RKO (cell line): ENCODE measurements at places on chromosomes 13 and 19.

- no peak for DNase-seq
Measured at GRCh38 chr13:96178759-96179158, 88.9 kb downstream of the HS6ST3 start.

GRCh38 chr19:34341935-34342680 is 22.9 kb upstream of the GPI start:
- no peak for DNase-seq

- DNase-seq: no peak
Measured at GRCh38 chr13:111204438-111205177, 89.5 kb downstream of the ARHGEF7 start.

DNA sequence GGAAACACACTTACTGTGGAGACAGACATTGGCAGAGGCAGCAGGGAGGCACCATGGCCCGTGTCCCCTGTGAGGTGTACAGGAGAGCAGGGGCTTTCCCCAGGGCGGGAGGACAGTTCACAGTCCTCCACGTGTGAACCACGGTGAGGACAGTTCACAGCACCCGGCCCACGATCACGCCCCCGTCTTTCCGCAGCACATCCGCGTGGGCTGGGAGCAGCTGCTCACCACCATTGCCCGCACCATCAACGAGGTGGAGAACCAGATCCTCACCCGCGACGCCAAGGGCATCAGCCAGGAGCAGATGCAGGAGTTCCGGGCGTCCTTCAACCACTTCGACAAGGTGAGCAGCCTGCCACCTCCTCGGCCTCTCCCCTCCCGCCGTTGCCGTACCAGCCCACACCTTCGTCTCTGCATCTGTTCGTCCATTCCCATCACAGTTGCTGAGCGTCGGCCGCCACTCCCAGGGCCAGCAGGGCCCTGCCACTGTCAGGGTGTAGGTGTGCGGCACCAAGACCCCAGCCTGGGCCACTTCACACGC is 17.4 kb downstream of the CAPN12 start:
- DNase-seq: no peak

DNA sequence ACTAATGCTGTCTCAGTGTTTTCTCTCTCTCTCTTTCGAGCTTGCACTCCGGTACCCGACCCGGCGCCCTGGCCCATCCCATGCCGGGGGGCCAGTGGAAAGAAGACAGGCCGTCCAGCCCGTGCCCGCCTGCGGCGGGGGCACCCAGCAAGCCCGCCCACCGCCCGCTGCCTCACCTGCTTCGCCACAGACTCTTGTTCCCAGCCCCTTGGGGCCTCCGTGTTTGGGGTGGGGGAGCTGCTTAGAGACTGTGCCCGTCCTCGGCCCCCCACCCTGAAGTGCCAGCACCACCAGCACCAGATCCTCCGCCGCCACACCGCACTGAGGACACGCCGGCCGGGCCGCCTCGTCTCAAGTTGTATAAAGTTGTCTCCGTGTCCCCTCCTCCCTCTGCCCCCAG is 2.4 kb downstream of the LENG9 start:
- DNase-seq: no peak

DNA sequence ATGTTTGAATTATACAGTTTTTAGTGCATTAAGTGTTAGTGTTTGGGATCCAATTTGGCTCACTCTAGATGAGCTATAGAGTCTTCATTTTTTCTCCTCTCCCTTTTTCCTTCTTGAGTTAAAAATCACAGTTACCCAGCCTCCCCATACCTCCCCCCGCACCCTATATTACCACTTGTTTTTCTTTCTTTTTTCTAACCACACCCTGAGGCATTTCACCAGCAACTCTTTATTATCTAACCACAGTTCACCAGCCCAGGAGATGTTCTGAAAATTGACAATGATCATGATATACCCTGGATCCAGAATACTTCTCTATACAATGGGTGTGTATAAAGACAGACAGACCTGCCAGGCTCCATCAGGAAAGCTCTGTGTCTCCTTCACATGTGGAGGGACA is 86.5 kb upstream of the UBL3 start:
- no peak for DNase-seq

- no peak for DNase-seq
Measured at GRCh38 chr13:24008679-24009078, 111.4 kb upstream of the C1QTNF9B start.

- no peak for DNase-seq
Measured at GRCh38 chr19:45087531-45087930, 5.4 kb upstream of the PPP1R37 start.

DNA sequence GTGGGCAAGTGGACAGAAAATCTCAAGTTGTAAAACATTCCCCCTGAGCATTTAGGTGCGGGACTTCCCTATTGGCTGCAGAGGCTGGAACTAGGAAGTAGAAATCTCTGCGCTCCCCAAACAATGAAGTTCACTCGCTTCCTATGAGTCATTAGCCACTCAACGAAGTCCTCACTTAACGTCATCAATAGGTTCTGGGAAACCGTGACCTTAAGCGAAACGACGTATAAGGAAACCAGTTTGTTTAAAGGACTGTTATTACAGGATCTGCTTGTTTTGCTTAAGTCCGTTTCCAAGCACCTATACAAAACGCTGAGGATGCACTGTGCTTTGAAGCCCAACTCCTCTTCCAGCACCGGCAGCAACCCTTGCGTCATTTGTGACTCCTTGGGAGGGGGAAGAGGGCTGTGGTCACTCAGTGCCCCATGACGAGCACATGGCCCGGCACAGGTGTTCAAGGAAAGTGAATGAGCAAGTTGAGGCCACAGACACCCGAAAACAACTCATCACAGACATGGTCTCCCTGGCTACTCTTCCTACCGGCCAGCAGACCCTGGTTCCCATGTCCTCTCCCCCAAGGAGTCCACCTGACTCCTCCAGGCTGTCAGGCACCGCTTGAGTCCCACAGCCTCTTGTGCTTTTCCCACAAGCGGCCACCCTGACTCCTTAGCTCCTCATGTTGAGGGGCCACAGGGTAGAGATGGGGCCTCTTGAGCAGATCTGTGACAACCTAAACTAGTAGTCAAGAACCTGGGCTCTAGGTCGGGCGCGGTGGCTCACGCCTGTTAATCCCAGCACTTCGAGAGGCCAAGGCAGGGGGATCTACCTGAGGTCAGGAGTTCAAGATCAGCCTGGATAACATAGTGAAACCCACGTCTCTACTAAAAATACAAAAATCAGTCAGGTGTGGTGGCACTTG is 4.8 kb downstream of the RPS16 start:
- peak; percentile 98 for DNase-seq

GRCh38 chr19:14339741-14340140 is 41.5 kb upstream of the ADGRE5 start:
- no peak for DNase-seq

DNA sequence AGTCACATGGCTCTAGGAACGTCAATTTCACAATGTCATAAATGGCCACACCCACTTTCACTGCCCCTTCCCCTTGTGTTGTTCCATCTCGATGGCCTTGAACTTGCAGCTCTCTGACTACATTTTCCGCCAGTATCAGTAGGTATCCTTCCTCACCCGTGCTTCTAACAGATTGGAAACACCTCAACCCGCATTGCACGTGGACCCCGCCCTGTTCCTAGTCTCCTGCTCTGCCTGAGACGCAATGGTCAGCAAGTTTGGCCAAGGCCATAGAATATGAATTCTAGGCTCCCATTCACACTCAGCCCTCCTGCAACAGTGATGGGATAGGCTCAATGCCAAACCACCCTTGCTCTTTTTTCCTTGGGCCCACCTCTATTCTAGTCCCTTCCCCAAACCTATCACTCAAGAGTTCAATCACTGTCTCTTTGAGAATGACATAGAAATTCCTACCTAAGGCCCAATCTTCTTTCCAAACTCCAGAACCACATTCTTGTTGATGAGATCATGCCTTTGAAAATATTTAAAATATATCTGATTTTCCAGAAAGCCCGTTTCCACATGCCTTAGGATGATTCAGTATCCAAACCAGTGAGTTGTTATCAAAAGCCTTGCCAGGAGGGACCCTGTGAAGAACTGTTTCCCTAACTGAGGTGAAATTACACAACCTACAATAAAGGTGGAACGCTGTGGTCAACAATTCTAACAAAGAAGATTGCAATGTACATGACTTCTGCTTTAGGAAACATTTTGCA is 334.6 kb downstream of the MYO16 start:
- no peak for DNase-seq

DNA sequence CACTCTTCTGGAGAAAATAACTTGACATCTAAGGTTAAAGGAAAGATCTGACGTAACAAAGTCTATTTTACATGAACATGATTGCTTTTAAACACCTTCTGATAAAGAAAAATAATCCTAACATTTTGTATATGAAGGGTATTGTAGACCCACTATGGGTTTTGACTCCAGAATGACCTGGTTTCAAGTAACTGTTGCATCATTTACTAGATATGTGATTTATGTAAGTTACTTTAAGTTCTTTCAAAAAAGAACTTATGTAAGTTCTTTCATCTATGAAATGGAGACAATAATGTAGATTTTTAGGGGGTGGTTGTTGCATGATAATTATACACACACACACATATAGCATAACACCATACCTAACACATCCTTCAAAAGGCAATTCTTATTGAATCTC is 147.6 kb upstream of the MIR17HG start:
- no peak for DNase-seq

DNA sequence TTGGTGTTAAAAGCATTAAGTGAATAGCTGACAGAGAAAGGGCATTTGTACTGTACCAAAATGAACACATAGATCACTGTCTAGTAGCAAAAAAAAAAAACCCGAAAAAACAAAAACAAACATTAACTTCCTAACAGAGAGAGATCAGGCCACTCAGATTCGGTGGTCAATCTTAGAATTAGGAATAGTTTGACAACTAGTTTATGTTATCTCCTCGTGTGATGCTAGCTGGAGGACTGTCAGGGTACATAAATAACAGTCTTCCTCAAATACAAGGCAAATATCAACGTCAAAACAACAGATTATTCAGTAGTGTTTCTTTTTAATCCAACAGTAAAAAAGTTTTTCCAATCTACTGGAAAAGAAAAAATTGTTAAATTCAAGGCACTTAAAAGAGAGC is 1.7 kb downstream of the ZMYM5 start:
- no peak for DNase-seq

GRCh38 chr13:30870049-30870884 is 35.8 kb upstream of the MEDAG start:
- peak; percentile 92 for DNase-seq

GRCh38 chr19:33464733-33465115 is 56.9 kb downstream of the PEPD start:
- DNase-seq: no peak

- DNase-seq: no peak
Measured at GRCh38 chr19:932648-933552, 7.1 kb downstream of the ARID3A start.

DNA sequence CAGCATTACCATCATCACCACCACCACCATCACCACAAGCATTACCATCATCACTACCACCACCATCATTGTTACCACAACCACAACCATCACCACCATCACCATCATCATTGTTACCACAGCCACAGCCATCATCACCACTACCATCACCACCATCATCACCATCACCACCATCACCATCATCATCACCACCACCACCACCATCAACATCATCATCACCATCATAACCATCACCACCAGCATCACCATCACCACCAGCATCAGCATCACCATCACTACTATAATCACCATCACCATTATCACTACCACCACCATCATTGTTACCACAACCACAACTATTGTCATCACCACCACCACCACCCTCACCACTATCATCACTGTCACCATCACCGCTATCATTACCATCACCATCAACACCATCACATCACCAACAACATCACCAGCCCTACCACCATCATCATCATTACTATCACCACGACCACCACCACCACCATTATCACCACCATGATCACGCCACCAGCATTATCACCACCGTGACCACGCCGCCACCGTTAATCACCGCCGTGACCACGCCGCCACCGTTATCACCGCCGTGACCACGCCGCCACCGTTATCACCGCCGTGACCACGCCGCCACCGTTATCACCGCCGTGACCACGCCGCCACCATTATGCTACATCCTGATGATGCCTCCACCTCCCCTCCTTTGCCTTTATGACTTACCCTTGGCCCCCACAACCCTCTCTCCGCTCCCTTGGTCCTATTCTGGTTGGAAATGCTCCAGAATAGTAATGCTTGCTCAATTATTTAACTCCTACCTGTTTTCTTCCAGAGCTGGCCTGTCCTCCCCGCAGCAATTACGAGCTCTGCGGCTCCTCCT is 10.0 kb upstream of the FXYD3 start:
- DNase-seq: no peak

GRCh38 chr19:3292958-3293529 is 68.6 kb downstream of the CELF5 start:
- DNase-seq: no peak

- DNase-seq: no peak
Measured at GRCh38 chr13:79777504-79777903, 296.5 kb downstream of the NDFIP2 start.

DNA sequence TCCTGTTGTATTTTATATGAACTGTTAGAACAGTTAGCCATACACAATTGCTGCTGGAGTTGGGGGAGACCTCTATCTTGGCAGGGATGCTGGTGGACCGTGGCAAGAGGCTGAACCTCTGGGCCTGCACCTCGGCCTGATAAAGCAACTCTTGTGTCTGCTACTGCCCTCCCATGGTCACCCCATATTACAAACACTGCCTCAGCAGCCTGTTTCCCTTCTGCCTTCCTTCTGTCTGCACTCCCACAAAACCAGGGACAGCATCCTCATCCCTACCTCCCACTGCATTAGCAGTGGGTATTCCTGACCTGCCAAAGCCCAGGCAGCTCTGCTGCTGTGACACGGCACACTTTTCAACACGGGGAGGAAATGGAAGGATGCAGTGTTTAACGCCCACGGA is 456.4 kb downstream of the FGF14 start:
- DNase-seq: no peak

DNA sequence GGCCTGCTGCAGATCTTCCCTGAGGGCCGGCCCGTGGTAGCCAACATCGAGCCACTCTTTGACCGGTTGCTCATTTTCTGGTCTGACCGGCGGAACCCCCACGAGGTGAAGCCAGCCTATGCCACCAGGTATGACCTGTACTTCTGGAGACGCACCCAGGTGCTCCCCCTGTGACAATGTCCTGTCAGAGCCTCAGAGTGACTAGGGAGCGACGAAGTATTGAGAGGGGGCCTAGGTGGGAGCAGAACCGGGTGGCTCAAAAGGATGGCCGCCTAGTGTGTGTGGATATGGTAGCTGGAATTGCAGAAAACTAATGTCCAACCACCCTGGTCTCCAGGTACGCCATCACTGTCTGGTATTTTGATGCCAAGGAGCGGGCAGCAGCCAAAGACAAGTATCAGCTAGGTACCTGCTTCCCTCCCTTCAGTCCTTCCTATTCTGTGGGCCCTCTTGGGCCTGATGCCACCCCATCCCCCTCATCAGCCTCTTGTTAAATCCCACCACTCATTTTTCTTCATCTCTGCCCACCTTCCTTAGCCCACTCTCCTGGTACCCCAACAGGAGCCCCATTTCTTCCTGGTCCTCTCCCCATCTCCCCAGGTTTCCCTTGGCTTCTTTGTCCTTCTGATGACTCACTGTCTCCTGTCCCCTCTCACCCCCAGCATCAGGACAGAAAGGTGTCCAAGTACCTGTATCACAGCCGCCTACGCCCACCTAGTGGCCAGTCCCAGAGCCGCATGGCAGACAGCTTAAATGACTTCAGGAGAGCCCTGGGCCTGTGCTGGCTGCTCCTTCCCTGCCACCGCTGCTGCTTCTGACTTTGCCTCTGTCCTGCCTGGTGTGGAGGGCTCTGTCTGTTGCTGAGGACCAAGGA is 8.4 kb downstream of the EGLN2 start:
- DNase-seq: no peak

- DNase-seq: no peak
Measured at GRCh38 chr19:33811736-33812387, 15.2 kb downstream of the KCTD15 start.

GRCh38 chr19:12867120-12868099 is 13.8 kb downstream of the DNASE2 start:
- DNase-seq: no peak

GRCh38 chr19:13437919-13438618 is 68.2 kb downstream of the CACNA1A start:
- no peak for DNase-seq
